PC-3 (cell line): ENCODE measurements at places on chromosomes 7 and 10. TPM values are rescaled to one million over a fixed set of nuclear protein-coding genes. Genes with fewer than 3 reads are reported as not detected.

ABCB4 gene
- not detected in 2 replicates for total RNA-seq

ANXA8 gene
- total RNA-seq = 0.69 and 1.1 TPM in 2 replicates

VIPR2 gene
- total RNA-seq = not detected in 2 replicates

RPEL1 gene
- not detected in 2 replicates for total RNA-seq

TEX36 gene
- total RNA-seq = not detected in 2 replicates

STOX1 gene
- 1.4 and 3.2 TPM in 2 replicates for total RNA-seq
